ENCODE measurements at places on chromosomes 11 and 22.
A peak's percentile ranks its signal among the peaks of the same experiment; 100 is the strongest.

DNA sequence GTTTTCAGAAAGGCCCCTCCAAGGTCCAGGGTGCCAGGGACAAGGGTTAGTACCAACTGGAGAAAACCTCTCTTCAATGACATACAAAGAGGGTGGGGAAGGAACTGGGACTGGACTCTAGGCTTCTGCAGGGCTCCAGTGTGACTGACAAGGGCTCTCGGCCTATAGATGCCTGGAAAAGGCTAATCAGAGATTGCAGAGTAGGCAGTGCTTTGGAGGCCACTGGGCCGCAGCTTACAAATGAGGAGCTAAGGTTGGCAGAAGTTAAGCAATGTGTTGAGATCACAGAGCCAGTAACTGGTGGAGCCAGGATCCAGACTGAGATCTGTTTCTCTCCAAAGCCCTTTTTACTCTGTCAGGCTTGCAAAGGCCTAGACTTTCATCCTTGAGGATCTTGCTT lies 7.4 kb upstream of the DGKZ start:
- H3K27ac ChIP-seq: no peak overlapping the region
- H3K4me3 ChIP-seq: no peak overlapping the region
- DNase-seq: no peak
- no peaks in the 10 kb centered on the region for H3K36me3 ChIP-seq

DNA sequence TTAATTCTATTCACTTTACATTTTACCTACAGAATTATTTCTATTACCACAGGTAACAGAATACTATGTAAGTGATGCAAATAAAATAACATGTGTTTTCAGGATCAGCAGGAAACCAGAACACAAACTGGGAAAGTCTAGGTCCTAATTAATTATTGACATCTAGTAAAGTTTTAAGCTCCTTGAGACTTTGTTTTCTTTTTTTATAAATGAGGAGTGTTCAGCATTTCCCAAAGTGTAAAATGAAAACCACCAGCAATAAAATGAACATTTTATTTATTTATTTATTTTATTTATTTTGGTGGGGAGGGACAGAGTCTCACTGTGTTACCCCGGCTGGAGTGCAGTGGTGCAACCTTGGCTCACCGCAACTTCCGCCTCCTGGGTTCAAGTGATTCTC lies 123.6 kb downstream of the ARHGAP42 start:
- no peaks in the 10 kb centered on the region for H3K4me1 ChIP-seq
- H3K36me3 ChIP-seq: no peaks in the 10 kb centered on the region
- no peaks in the 10 kb centered on the region for H3K27me3 ChIP-seq

- no peak for DNase-seq
- H3K4me3 ChIP-seq: no peak overlapping the region
- no peak overlapping the region for H3K27ac ChIP-seq
Measured at GRCh38 chr11:121931748-121932352, 184.2 kb downstream of the BLID start.

GRCh38 chr11:103529181-103529684 lies 420.0 kb downstream of the DYNC2H1 start:
- peaks cover 16% of the 10 kb centered on the region for H3K4me1 ChIP-seq
- peak; percentile 6 for DNase-seq
- no peak overlapping the region for H3K4me3 ChIP-seq
- no peaks in the 10 kb centered on the region for H3K27me3 ChIP-seq

- no peak overlapping the region for H3K4me3 ChIP-seq
- H3K27me3 ChIP-seq: peaks cover under 1% of the 10 kb centered on the region
- no peak overlapping the region for H3K27ac ChIP-seq
- no peak for DNase-seq
- peaks cover 17% of the 10 kb centered on the region for H3K4me1 ChIP-seq
Measured at GRCh38 chr22:38419121-38419857, 35.7 kb downstream of the KCNJ4 start.

- H3K36me3 ChIP-seq: no peaks in the 10 kb centered on the region
- H3K4me3 ChIP-seq: no peak overlapping the region
- H3K27me3 ChIP-seq: no peaks in the 10 kb centered on the region
- no peak for DNase-seq
- H3K4me1 ChIP-seq: no peaks in the 10 kb centered on the region
- no peak overlapping the region for H3K27ac ChIP-seq
Measured at GRCh38 chr11:117380676-117381075, 53.0 kb downstream of the CEP164 start.

- no peaks in the 10 kb centered on the region for H3K27me3 ChIP-seq
- H3K4me1 ChIP-seq: no peaks in the 10 kb centered on the region
- DNase-seq: no peak
Measured at GRCh38 chr11:98871690-98872089, 149.1 kb upstream of the CNTN5 start.

- DNase-seq: no peak
- H3K4me1 ChIP-seq: peaks cover 16% of the 10 kb centered on the region
- no peak overlapping the region for H3K27ac ChIP-seq
- no peak overlapping the region for H3K4me3 ChIP-seq
- no peaks in the 10 kb centered on the region for H3K27me3 ChIP-seq
- H3K36me3 ChIP-seq: no peaks in the 10 kb centered on the region
Measured at GRCh38 chr11:82794490-82794889, 60.8 kb upstream of the FAM181B start.

DNA sequence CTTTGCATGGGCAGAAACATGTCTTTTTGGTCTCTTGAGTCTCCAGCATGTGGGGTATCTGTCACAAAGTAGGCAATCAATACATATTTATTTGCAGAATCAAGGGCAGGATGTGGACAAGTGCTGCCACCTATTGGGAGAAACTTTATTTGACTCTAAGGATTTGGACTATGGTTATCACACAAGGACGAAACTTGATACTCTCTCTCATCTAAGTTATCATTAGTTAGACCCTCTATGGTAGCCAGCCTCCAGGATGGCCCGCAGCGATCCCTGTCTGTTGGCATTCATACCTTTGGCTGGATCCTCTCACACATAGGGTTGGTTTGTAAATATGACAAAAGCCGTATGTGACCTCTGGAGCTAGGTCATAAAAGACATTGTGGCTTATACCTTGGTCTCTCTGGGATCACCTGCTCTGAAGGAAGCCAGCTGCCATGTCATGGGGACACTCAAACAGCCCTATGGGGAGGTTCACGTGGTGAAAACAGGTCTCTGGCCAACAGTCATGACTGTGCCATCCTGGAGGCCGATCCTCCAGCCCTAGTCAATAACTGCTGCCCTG lies 1.1 kb upstream of the FBXO7 start:
- H3K36me3 ChIP-seq: no peaks in the 10 kb centered on the region
- H3K27ac ChIP-seq: no peak overlapping the region
- no peak overlapping the region for H3K4me3 ChIP-seq
- DNase-seq: peak; percentile 17
- no peaks in the 10 kb centered on the region for H3K27me3 ChIP-seq

DNA sequence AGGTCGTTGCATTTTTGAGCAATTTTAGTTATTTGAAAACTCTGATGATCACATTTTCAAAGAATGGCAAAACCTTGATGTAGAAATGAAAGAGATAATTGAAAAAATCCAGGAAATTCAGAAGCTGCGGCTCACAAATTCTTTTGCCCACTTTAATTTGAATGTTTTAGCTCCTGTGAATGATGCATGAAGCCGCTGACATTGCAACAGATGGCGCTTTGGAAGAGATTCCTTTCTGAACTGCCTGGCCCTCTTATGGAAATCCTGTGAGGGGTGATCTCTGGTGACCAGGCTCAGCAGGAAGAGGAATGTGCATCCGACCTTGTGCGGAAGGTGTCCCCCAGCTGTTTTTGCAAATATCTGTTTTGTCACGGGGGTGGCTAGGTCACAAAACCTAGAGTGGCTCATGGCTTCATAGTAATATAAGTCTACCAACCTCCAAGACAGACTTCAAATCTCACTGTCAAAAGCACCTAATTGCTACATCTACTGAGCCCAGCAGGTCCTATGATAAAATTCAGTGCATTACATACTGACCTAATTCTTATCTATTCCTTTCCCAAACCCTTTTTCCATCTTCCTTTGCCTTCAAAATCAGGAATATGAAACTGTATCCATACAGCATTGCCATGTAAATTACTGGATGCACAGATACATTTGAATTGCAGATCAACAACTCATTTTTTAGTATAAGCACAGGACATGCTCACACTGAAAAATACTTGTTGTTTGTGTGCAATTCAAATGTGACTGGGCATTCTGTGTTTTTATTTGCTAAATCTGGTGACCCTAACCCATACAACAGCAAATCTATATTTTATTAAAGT lies 412.7 kb downstream of the ETS1 start:
- H3K4me1 ChIP-seq: peaks cover 35% of the 10 kb centered on the region
- peak; percentile 88 for DNase-seq
- H3K36me3 ChIP-seq: no peaks in the 10 kb centered on the region
- H3K27me3 ChIP-seq: no peaks in the 10 kb centered on the region

DNA sequence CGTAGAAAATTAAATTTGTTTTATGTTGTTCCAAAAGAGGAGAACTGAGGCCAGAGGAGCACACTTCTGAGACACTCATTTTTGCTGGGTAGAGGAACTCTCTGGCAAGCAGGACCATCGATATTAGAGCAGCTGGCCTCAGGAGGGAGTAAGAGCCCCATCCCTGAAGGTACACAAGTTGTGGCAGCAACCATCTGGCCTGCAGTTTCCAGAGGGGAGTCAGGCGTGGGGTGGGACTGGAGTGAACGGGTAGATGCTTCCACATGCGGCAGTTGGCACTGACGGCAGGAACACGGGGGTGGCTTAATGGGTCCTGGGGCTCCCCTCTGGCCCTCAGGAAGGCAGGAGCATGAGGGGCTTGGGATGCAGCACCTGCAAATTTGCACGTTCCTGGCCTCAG lies 13.2 kb upstream of the SSTR3 start:
- no peak for DNase-seq
- H3K4me3 ChIP-seq: no peak overlapping the region
- no peaks in the 10 kb centered on the region for H3K36me3 ChIP-seq
- no peaks in the 10 kb centered on the region for H3K27me3 ChIP-seq

GRCh38 chr22:42001121-42001520 lies 2.5 kb downstream of the WBP2NL start:
- no peaks in the 10 kb centered on the region for H3K4me1 ChIP-seq
- no peak overlapping the region for H3K4me3 ChIP-seq
- DNase-seq: no peak
- H3K27ac ChIP-seq: no peak overlapping the region
- H3K36me3 ChIP-seq: no peaks in the 10 kb centered on the region

- peak overlapping the region; percentile 40 for H3K27ac ChIP-seq
- peak; percentile 78 for DNase-seq
- H3K36me3 ChIP-seq: no peaks in the 10 kb centered on the region
- H3K4me1 ChIP-seq: peaks cover 36% of the 10 kb centered on the region
Measured at GRCh38 chr11:64053699-64054098, 18.0 kb downstream of the FLRT1 start.

DNA sequence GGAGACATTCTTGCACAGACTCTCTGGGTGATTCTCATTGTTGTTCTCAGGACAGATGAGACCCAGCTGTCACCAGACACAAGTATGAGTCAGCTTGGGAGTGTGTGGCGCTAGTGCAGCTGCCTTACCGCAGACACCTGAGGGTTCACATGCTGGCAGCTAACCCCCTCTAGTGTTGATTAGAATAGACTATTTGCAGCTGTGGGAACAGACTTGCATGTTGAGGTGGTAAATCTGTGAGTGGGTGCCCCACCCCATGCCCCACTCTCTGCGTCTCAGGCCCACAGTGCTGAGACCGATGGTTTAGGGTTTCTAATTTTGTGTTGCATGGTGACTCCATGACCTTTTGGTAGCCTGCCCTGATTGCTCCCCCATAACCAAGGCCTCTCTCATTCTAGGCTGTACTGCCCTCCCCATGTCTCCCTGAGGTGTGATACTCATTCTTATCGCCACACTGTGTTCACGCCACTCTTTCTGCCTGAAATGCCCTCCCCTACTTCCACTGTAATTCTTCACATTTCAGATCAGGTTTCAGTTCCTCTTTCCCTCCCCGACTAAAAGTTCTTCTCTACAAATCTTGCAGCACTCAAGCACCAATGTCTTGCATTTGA lies 73.7 kb upstream of the KIRREL3 start:
- H3K4me1 ChIP-seq: peaks cover 22% of the 10 kb centered on the region
- H3K27ac ChIP-seq: peak overlapping the region; percentile 24
- H3K36me3 ChIP-seq: no peaks in the 10 kb centered on the region

DNA sequence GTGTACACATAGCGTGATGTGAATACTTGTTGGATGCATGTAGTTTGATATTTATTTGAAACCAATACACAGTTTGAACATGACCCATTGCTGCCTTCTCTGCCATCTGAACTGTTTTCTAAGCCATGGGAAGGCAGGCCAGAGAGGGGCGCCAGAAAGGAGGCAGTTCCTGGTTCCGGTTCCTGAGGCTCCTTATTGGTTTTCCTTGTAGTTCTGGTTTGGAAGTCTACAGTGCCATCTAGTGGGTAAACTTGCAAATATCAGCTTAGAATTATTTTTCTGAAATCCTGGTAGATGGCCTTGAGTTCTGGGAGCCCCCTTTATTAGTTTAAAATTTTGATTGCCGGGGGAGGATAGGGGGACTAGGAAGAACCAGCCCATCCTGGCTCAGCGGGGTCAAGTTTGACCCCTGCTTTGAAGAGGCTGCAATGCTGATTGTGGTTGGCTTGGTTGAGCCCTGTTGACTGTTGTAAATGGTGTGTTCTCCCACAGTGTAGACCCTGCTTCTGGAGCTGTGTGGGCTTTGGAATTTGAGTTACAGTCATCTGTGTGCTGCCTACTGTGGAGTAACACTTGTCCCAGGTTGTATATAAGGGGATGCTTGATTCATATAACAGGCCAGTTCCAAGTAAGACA lies 48.4 kb downstream of the GRAMD1B start:
- peak; percentile 44 for DNase-seq
- no peak overlapping the region for H3K27ac ChIP-seq
- peaks cover 18% of the 10 kb centered on the region for H3K4me1 ChIP-seq
- no peak overlapping the region for H3K4me3 ChIP-seq

DNA sequence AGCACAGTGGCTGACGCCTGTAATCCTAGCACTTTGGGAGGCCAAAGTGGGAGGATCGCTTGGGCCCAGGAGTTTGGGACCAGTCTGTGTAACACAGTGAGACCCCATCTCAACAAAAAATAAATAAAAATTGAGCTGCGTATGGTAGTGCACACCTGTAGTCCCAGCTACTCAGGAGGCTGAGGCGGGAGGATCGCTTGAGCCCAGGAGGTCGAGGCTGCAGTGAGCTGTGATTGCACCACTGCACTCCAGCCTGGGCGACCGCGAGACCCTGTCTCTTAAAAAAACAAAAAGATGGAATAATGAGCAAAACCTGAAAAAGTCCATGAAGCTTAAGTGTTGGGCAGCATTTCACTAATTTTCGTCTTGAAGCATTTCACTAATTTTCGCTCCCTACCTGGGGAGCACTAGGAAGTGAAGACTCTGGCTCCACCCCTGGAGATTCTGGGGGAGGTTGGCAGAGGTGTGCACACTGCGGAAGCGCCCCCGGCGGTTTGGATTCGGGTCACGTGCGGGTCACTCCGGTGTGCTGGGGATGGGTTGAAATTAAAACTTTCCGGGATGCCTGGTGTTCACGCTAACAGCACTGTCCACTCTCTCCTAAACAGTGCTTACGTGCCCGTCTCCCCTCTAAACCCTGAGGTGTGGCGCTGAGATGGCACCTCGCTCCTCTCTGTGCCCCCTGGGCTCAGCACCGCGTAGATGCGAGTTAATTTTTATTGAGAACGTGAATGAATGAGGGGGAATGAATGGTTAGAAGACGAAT lies 906 bp upstream of the NAA40 start:
- peak overlapping the region; percentile 84 for H3K4me3 ChIP-seq
- no peaks in the 10 kb centered on the region for H3K36me3 ChIP-seq
- H3K4me1 ChIP-seq: peaks cover 16% of the 10 kb centered on the region
- H3K27me3 ChIP-seq: no peaks in the 10 kb centered on the region
- no peak for DNase-seq

- no peaks in the 10 kb centered on the region for H3K27me3 ChIP-seq
- no peaks in the 10 kb centered on the region for H3K36me3 ChIP-seq
- H3K27ac ChIP-seq: no peak overlapping the region
- peaks cover 8% of the 10 kb centered on the region for H3K4me1 ChIP-seq
- no peak overlapping the region for H3K4me3 ChIP-seq
- DNase-seq: no peak
Measured at GRCh38 chr22:30033901-30034300, 46.4 kb upstream of the HORMAD2 start.

All from SJCRH30 (cell line).